ENCODE measurements at places on chromosomes 5 and 9.

GRCh38 chr9:93261735-93262523 is 78.0 kb downstream of the WNK2 start:
- DNase-seq: peak; percentile 47

GRCh38 chr5:169201597-169201996 is 99.3 kb downstream of the SLIT3 start:
- no peak for DNase-seq

DNA sequence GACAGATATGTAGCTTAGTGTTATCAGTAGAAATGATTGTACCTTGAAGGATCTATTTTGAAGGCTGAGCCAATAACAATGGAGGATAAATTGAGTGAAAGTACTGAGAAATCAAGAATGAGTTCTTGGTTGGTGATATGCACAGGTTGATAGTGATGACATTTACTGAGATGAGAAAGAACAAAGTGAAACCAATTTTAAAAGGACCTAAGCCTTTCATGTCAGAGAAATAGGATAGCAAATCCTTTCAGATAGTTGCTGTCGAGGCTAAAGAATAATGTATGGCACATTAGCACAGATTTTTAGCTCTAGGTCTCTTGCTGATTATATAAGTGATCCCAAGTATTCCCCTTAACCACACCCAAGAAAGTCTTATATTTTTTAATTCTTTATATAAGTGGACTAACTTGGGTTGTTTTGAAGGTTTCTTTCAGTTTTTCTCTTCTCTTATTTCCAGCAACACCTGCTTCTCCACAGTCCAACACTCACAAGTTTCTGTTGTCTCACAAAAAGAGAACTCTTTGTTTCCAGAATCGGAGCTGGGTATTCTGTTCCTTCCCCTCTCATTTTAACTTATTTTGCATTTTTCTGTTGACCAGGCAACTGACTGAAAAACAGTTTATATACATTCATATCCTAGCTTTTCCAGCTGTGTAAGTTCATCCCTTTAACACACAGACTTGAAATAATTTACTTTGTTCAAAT is 286.9 kb upstream of the ATP10B start:
- no peak for DNase-seq

DNA sequence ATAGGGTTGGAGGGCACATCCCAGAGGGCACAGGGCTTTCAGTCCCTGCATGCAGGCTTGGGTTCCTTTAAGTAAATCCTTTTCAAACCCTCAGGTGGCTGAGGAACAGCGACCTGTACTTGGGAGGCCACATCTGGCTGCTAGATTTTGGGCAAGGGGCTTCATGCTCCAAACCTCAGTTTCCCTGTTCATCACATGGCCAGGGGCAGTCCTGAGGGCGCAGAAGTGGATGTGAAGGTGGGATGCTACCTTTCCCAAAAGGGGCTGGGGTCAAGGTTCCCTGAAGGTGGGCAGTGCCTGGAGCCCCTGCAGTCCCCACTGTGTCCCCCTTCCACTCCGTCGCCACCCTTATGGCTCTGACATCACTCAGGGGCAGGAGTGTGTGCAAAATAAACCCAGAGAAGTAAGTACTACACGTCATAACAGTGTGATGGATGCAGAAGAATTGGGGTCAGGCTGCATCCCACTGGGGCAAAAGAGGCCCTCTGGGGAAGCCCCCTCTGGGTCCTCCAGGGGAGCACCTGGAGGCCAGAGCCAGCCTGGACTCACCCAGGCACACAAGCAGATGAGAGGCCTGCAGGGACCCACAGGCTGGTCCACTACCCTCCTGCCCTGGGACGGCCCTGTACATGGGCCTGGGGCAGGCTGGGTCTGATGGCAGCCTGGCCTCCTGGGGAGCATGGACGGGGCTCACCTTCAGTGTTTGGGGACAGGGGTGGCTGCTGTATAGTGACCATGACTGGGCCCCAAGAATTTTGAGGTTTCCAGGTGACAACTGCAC is 1.9 kb upstream of the CARD19 start:
- DNase-seq: no peak

DNA sequence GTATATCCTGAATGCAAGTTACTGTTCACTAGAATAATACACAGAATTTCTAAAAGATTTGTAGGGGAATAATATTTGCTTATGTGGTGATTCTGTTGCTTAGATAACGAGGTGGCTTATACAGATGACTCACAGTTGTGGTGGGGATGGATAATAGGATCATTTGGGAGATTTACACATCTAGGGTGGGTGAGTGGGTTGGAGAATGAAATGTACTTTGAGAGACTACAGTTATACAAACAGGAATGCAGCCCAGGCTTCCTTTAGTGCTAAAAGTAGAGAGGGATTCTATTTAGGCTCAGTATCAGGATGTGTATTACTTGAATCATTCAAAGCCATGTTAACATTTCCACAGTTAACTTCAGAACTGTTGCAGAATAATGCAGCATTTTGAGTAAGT is 1.8 kb downstream of the CTXN3 start:
- no peak for DNase-seq

- no peak for DNase-seq
Observed at GRCh38 chr5:151870820-151871219, 53.8 kb downstream of the GLRA1 start.

- DNase-seq: no peak
Observed at GRCh38 chr9:34746526-34746925, 36.6 kb upstream of the CCL21 start.

GRCh38 chr9:136022731-136023409 is 61.7 kb upstream of the UBAC1 start:
- DNase-seq: peak; percentile 1

- no peak for DNase-seq
Observed at GRCh38 chr5:147327421-147327820, 92.6 kb downstream of the STK32A start.

- DNase-seq: no peak
Observed at GRCh38 chr9:125400725-125401716, 139.4 kb downstream of the GAPVD1 start.

GRCh38 chr9:135079676-135080075 is 7.8 kb upstream of the OLFM1 start:
- no peak for DNase-seq

DNA sequence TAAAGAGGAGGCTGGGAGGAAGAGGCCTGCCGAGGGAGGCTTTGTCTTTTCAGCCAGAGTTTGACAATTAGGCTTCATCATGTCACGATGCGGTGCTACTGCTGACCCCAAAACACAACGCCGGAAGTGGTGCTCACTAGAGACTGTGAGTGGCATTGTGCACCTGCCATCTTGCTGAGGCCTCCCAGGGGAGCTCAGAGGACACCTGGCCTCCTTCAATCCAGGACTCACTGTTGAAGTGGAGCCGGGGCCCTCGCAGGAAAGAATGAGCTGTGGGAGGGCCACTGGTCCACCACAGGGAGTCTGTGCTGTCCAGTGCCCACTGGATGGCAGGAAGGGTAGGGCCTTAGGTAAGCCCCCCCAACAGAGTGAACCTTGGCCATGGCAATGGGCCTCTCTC is 12.7 kb upstream of the SLC25A48 start:
- no peak for DNase-seq

- no peak for DNase-seq
Observed at GRCh38 chr5:127389601-127390000, 99.0 kb downstream of the MEGF10 start.

DNA sequence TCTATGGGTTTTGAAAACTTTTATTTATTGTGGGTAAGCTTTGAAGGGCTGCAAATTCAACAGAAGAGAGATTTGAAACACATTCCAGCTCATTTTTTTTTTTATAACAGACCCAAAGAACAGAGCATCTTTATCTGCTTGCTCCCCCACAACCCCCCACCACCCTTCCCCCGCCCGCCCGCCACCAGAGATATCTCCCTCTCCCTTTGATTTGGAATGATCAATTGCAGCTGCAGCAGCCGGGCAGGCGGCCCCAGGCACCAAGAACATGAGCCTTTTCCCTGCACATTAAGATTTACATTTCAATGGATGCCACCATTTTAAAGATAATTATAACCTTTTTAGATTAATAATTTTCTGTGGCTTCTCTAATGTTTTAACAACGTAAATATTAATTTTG is 510.9 kb downstream of the ZNF608 start:
- no peak for DNase-seq

DNA sequence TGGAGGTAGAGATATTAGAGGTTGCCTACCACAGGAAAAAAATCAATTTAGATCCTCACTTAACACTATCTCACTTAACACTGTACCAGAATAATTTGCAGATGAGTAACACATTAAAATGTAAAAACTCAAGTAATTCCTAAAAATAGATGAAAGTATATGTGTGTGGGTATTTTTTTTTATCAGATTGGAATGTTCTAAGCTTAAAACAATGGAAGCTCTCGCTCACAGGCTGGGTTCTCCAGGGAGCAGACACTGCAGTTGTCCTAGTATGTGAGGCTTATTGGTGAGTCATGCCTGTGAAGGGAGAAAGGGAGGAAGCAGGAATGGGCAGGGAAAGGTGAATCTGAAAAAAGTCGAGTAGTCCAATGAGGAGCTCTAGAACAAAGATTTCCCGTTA is 181.3 kb upstream of the ZNF608 start:
- no peak for DNase-seq

- DNase-seq: no peak
Observed at GRCh38 chr5:144369006-144369405, 198.3 kb downstream of the KCTD16 start.

- peak; percentile 67 for DNase-seq
Observed at GRCh38 chr9:102069969-102070368, 331.5 kb upstream of the GRIN3A start.

DNA sequence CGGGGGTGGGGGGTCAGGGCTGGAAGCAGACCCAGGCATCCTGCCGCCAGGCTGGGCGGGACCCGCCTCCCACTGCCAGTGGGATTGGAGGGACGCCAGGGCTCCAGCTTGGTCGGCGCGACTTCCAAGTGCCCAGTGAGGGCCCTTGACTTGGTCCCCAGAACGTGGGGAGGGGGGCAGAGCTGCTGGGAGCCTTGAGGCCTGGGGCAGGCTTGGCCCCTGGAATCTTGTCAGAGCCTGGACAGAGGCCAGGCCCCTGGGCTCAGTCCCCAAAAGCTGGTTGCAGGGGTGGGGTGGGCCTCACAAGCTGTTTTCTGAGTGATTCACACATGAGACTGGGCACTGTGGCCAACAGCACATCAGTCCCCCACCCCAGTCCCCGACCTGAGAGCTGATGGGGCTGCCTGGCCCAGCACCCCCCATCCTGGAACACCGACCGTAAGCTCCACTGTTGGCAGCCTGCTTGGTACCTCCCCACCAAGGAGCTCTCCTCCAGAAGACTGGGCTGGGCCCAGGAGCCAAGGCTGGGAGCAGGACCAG is 526 bp downstream of the CLIC3 start:
- no peak for DNase-seq

GRCh38 chr9:135662758-135663450 is at the start of gene LCN9:
Gene LCN9, plus strand, starts transcription at chr9:135663309. Its CDS starts 13 bp downstream, at chr9:135663322.
- peak; percentile 4 for DNase-seq

- no peak for DNase-seq
Observed at GRCh38 chr9:105341434-105342146, 97.1 kb downstream of the SLC44A1 start.

- no peak for DNase-seq
Observed at GRCh38 chr9:21452681-21453080, 12.4 kb downstream of the IFNA1 start.

DNA sequence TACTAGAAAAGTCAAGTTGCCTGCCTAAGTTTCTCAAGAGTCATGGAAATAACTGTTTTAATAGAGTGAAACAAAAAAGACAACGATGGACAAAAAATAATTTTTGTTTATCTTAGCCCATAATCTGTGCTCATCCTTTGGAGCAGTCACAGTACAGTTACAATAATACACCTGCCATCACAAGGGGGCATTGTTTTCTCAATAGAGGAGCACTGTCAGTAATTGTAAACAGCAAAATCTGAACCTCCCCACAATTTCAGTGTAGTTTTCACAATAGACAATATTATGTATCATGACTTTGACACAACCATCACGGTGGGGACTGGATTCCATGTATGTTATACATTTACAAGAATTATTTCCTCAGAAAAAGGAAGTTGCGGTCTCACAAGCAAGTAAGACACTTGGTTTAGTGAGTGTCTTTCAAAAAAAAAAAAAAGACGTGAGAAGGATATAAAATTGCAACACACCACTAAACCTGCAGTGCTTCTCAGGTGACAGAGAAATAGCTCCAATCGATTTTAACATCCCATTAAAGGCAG is 586.3 kb downstream of the PTPRD start:
- DNase-seq: no peak
